Stimulated activated naive CD4-positive, alpha-beta T cell treated with Interleukin-2 at 50 U/mL for 16 hours (primary cell): ENCODE measurements at places on chromosomes 4 and X.

GRCh38 chr4:187478292-187479140 is 517.1 kb upstream of the ZFP42 start:
- DNase-seq = no peak

DNA sequence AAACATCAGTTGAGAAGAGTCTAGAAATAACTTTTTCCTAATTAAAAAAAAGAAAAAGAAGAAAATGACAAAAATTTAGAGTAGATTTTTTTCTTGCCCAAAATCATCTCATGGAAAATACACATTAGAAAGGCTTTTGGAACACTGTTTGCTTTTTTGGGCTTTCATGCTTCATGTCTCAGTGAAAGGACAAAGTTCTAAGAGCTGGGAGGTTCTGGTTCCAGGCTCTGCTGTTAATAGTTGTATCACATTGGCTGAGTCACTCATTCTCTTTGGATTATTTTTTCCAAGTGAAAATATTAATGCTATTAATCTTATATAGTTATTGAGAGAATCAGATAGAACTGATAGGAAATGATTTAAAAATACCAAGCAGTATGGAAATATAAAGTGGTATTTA is 32.9 kb upstream of the ETNPPL start:
- DNase-seq = no peak

DNA sequence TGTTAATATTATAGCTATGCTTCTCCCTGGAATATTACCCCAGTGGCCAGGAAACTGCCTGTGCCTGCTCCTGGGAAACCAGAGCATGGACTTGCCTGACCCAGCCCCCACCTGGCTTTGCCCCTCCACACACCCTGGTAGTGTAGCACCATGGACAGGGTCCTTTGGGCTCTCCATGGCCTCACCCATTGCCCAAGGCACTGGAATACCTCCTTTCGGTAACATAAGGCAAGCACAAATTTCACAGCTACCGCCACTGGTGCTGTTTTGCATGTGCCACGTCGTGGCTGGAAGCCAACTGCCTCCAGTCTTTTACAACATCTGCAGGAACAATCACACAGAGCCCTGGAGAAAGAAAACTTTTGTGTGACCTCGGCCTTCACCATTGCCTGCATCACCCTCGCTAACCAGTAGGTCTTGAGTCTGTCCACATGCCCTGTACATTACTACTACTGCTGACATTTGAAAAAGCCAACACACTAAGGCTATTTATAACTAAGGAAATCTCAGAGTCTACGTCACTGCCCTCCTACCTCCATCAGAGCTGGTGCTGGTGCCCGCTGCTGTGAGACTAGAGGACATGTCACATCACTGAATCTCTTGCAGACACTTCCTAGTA is 47.7 kb downstream of the HPGD start:
- DNase-seq = no peak

GRCh38 chr4:169258141-169258540 is 12.6 kb downstream of the SH3RF1 start:
- no peak for DNase-seq

DNA sequence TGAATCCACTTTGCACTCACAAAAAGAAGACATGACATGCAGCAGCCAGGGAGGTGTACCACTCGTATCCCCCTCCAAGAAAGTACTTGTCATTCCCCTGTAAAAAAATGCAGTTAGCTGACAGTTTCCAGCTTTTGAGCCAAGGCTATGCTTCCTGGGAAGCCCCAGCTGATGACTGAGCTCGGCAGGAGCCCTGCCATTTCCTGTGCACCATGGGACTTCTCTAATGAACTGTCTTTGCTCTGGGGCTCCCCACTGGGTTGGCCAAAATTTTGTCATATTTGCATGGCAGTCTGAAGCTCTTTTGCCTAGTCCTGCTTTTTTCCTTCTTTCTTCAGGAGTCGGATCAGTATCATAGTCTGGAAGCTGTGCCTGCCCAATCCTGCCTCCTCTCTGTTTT is 104.5 kb upstream of the MAOA start:
- DNase-seq = no peak

DNA sequence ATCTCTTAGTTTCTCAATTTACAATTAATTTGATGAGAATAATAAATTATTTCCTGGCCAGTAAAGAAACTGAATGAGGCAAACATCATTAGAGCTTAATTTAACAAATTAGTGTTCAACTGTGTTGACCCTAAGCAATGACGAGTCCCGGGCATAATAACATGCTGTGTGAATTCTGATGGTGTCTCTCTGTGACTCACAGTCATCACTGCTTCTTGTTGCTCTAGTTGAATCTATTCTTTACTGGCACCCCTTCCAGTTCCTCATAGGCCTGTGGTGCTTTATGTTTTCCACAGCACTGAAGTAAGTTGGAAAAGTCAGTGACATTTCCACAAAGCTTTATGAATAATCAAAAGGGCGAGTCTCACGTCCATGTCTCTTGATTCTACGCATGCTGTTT is 57.7 kb upstream of the SLC7A11 start:
- DNase-seq = no peak

GRCh38 chr4:162241857-162242256 is 78.1 kb upstream of the FSTL5 start:
- no peak for DNase-seq

- no peak for DNase-seq
These were observed 172.0 kb downstream of the AASDH start for GRCh38 chr4:56215141-56215783.

DNA sequence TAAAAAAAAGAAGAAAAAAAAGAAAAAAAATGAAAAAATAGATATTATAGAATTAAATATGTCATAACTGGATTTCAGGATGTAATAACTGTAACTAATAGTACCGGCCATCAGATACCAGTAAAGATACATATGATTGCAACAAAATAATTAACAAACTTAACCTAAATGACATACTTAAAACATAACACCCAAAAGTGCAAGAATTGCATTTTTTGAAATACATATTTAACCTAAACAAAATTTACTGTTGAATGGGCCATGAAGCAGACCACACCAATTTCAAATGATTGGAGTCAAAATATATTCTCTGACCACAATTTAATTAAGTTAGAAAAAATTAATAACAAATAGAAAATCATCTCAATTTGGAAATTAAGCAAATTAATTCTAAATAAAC is 33.1 kb downstream of the GABRA3 start:
- DNase-seq = no peak

DNA sequence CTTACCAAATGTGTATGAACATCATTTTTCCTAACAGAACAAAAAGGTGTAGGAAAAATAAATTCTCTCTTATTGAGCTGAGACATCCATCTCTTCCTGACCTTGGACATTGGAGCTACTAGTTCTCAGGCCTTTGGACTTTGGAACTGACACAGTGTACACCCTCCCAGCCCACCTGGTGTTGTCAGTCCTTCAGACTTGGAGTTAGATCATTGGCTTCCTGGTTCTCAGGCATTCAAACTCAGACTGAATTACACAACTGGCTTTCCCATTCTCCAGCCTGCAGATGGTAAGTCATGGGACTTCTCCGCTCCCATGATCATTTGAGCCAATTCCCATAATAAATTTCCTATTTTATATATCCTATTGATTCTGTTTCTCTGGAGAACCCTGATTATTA is 84.8 kb upstream of the EDNRA start:
- no peak for DNase-seq

- no peak for DNase-seq
These were observed 71.2 kb upstream of the STX18 start for GRCh38 chr4:4613126-4613465.

GRCh38 chr4:154526151-154526550 is 24.0 kb downstream of the PLRG1 start:
- DNase-seq = no peak

DNA sequence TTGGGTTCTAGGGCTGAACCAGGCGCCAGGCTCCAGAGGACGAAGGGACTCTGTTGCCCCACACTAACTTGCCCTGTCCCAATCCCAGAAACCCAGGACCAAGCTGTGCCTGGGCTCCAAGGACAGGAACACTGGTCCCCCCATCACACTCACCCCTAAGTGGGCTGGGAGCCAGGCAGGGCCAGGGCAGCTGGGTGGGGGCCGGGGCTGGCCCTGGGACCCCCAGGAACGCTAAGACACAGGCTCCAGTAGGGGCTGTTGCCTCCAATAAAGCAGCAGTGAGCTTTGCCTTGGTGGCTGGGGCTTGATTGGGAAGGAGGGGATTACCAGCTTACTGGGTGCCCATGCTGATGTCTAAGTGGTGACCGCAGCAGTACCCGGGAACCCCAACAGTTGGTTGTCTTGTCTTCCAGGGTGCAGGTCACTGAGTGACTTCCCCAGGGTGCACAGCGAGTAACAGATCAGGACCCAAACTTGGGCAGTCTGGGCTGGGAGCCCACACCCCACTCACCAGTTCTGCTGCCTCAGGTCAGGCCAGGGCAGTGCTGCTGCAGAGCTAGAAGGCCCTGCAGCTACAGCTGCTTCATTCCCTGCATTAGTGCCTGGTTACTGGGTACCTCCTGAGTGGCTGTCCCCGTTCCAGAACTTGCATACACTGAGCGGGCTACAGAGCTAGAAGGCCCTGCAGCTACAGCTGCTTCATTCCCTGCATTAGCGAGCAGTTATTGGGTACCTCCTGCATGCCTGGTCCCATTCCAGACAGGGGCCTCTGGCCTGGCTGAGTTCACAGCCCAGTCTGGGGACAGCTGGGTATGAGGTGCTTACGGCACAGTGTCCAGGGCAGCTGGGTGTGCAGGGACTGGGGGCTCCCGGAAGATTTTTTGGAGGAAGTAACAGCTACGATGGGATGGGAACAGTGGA is 9.4 kb upstream of the ADD1 start:
- DNase-seq = no peak

GRCh38 chr4:160795216-160795615 is 1368.6 kb downstream of the FSTL5 start:
- no peak for DNase-seq

- DNase-seq = no peak
These were observed 32.8 kb upstream of the MAML3 start for GRCh38 chr4:140186651-140187315.

- no peak for DNase-seq
These were observed 609.3 kb downstream of the IL1RAPL1 start for GRCh38 chrX:29196501-29196900.

- no peak for DNase-seq
These were observed 283.6 kb downstream of the CFAP299 start for GRCh38 chr4:80619070-80619674.

- no peak for DNase-seq
These were observed 3.7 kb downstream of the TAF7L start for GRCh38 chrX:101287402-101287801.

GRCh38 chr4:53141308-53141707 is 224.6 kb downstream of the SCFD2 start:
- no peak for DNase-seq

DNA sequence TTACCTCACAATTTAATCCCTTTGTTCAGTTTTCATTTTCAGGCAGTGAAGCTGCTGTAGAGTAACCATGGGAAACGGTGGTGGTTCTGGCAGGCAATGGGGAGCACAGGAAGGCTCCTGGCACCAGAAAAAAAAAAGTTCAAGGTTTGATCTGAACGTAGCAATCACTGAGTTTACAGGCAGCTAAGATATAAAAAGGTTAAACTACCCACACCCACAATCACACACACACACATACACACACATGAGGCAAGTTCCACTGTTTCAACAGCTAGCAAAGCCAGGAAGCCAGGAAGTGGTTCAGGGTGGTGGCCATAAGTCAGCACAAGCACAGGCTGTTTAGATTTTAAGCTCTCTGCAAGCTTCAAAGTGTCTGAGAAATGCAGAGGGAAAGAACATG is at the start of gene SULT1B1:
Gene SULT1B1, minus strand, starts transcription at position 166 of the 400 bp plus-strand sequence. CDS start 5,403 bp downstream, outside the sequence.
- no peak for DNase-seq

DNA sequence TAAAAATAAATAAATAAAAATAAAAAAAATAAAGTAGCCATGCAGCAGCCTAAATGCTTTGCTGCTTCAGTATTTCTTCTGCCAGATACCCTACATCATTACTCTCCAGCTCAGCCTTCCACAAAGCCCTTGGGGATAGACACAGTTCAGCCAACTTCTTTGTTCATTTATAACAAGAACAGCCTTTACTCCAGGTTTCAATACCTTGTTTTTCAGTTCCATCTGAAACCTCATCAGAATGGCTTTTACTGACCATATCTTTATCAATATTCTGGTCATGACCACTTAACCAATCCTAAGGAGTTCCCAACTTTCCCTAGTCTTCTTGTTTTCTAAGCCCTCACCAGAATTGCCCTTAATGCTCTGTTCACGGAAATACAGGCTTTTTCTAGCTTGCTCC is 128.3 kb upstream of the MED14 start:
- no peak for DNase-seq

- DNase-seq = no peak
These were observed 7.8 kb downstream of the DIAPH2 start for GRCh38 chrX:96692454-96692853.

- DNase-seq = no peak
These were observed 15.7 kb downstream of the PLS3 start for GRCh38 chrX:115576676-115577075.

- DNase-seq = no peak
These were observed 101.9 kb downstream of the MAML3 start for GRCh38 chr4:140052050-140052449.

- no peak for DNase-seq
These were observed 467.7 kb downstream of the SH2D1A start for GRCh38 chrX:124814106-124814505.

DNA sequence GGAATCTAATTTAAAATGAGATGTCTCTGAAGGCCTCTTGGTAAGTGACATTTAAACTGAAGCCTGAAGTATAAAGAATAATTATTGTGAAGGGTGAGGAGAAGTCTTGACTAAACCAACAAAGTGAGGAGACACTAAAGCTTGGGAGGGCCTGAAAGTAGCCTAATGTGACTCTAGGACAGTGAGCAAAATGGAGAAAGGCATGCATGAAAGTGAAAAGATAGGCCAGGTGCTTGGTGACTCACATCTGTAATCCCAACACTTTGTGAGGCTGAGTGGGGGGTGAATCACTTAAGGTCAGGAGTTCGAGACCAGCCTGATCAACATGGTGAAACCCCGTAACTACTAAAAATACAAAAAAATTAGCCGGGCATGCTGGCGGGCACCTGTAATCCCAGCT is 46.9 kb upstream of the SMARCAD1 start:
- no peak for DNase-seq

DNA sequence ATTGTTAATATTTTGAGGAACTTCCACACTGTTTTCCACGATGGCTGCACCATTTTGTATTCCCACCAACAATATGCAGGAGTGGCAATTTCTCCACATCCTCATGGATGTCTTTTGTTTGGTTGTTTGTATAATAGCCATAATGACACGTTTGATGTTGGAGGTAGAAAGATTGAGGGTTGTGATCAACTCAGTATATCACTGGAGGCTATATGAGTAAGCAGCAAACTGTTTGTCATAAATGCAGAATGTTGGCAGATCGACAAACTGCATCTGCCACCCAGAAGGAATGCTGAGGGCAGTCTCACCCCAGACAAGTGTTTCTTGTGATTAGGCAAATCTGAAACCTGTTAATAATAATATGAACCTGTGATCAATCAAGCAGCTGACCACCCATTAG is 243.9 kb upstream of the WDFY3 start:
- DNase-seq = no peak

- no peak for DNase-seq
These were observed 230.2 kb upstream of the STK26 start for GRCh38 chrX:131792789-131793462.

- no peak for DNase-seq
These were observed 173.6 kb upstream of the SFRP2 start for GRCh38 chr4:153962311-153963039.
